ENCODE measurements at places on chromosomes 3 and 15. TPM values are rescaled to one million over a fixed set of nuclear protein-coding genes. Genes with fewer than 3 reads are reported as not detected.

DNA sequence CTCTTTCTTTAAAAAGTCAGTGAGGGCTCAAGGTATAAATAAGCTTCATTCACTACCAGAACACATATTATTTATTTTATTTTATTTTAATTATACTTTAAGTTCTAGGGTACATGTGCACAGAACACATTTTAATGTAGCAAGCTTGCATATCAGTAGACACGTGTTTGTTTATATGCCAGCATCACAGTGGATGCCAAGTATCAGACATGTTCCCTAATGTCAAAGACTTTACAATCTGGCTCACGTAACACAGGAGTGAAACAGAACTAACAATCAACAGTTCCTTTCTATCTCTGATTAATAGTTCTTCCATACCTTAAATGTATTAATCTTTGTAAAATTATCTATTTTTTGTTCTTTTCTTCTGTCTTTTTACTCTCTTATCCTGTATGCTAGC lies 23.3 kb upstream of the ENTPD3 start:
- H3K27me3 ChIP-seq, result no peaks in the 10 kb centered on the region
- H3K27ac ChIP-seq, result no peak overlapping the region
- H3K36me3 ChIP-seq, result no peaks in the 10 kb centered on the region
- H3K4me3 ChIP-seq, result no peak overlapping the region

The SH2D7 gene
- total RNA-seq, result not detected

The AP3B2 gene
- total RNA-seq, result 24.7 TPM

The RTP3 gene
- total RNA-seq, result not detected

The USP50 gene
- total RNA-seq, result not detected

All from Calu3 (cell line).